HepG2 (cell line): ENCODE measurements at places on chromosomes 2 and 18.

- H3K4me1 ChIP-seq: peaks cover 5% of the 10 kb centered on the region
- no peak overlapping the region for H3K27ac ChIP-seq
- H3K4me3 ChIP-seq: no peak overlapping the region
- H3K36me3 ChIP-seq: no peaks in the 10 kb centered on the region
- DNase-seq: no peak
- no peaks in the 10 kb centered on the region for H3K27me3 ChIP-seq
Observed at GRCh38 chr2:216735086-216735485, 39.7 kb upstream of the IGFBP5 start.

- no peak overlapping the region for H3K27ac ChIP-seq
- peaks cover 40% of the 10 kb centered on the region for H3K4me1 ChIP-seq
- H3K36me3 ChIP-seq: no peaks in the 10 kb centered on the region
Observed at GRCh38 chr2:3597567-3597966, 2.7 kb downstream of the COLEC11 start.

DNA sequence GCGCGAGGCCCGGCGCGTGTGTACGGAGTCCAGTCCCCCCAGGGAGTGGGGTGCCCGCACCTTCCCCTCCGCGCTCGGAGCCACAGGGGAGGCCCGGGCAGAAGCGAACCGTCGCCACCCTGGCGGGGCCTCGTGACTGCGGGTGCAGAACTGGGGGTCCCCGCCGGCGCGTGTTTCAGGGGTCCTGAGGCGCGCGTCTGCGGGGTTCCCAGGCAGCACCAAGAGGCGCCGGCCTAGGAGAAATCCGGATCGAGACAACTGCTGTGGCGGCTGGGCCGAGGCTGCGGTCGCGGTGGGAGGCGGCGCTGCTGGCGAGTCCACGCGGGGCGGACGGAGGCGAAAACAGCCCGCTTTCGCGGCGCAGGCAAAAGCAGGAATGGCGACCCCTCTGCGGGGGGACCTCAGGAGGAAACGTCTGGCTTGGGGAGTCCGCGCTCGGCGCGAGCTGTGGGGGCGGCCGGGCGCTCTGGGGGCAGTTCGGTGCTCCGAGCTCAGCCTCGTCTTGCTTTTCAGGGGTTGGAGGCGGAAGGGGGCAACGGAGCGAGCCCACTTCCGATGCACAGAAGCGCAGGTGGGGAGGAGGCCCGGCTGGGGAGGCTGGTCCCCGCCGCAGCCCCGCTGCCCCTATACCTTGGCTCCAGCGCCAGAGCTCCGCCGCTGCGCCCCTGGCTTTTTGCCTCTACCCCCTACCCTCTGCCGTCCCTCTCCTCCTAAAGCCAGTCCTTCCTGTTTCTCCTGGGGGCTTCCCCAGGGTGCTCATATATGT lies 81.5 kb upstream of the LDLRAD4 start:
- peaks cover 36% of the 10 kb centered on the region for H3K4me1 ChIP-seq
- no peaks in the 10 kb centered on the region for H3K27me3 ChIP-seq
- DNase-seq: no peak
- no peaks in the 10 kb centered on the region for H3K36me3 ChIP-seq
- peak overlapping the region; percentile 98 for H3K4me3 ChIP-seq
- H3K27ac ChIP-seq: peak overlapping the region; percentile 99

DNA sequence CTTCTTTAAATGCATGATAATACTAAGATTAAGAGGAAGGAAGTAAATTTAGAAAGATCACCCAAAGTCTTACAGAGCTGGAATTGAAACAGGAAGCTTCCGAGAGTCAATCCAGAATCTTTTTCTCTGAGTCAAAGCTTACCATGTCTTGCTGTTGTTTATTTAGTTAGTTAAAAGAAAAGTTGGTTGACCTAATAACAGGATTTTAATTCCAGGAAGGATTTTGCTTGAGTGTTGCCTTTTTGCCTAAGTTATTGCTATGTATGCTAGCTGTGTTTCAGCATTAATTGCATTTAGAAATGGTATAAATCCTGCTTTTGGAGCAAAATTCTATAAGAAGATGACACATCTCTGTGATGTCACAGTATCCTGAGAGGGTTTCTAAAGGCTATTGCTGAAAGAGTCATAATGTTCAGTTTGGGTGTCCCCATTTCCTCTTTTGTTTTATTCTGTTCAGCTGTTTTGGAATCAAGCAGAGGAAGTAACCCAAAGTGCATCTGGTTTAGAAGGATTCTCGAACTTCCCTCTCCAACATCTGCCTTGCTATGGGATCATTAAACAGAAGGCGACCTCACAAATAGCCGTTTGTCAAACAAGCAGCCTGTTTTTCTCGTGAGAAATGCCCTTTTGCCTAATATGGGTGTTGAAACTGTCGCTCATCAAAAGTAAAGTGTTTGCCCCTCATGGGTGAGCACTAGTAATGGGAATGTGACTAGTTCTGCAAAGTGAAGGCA lies 271.5 kb upstream of the MMADHC start:
- H3K27me3 ChIP-seq: no peaks in the 10 kb centered on the region
- no peak overlapping the region for H3K27ac ChIP-seq
- no peak overlapping the region for H3K4me3 ChIP-seq
- H3K36me3 ChIP-seq: no peaks in the 10 kb centered on the region
- DNase-seq: no peak

GRCh38 chr2:221515864-221516263 lies 56.2 kb downstream of the EPHA4 start:
- H3K36me3 ChIP-seq: no peaks in the 10 kb centered on the region
- no peak for DNase-seq
- H3K27ac ChIP-seq: no peak overlapping the region
- no peak overlapping the region for H3K4me3 ChIP-seq

GRCh38 chr2:47558116-47558767 lies 155.3 kb downstream of the MSH2 start:
- no peaks in the 10 kb centered on the region for H3K36me3 ChIP-seq
- no peaks in the 10 kb centered on the region for H3K4me1 ChIP-seq
- no peak for DNase-seq
- no peaks in the 10 kb centered on the region; the same call in 2 of the 3 replicates for H3K27me3 ChIP-seq
- H3K4me3 ChIP-seq: no peak overlapping the region
- H3K27ac ChIP-seq: no peak overlapping the region

DNA sequence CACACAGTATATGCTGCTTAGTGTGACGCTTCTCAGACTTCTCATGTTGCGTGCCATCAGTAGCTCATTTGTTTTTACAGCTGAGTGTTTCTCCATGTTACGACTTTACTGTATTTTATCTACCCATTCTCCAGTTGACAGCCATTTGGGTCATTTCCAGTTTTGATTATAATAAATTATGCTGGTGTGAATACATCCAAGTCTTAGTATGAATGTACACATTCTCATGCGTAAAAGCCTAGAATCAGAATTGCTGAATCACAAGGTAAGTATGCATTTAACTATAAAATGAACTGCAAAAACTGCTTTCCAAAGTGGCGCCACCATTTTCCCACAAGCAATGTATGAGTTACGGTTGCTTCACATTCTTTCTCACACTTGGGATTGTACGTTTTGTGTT lies 184.2 kb upstream of the SLC35G4 start:
- H3K4me1 ChIP-seq: no peaks in the 10 kb centered on the region
- H3K4me3 ChIP-seq: no peak overlapping the region
- no peak for DNase-seq
- H3K27ac ChIP-seq: no peak overlapping the region
- H3K36me3 ChIP-seq: no peaks in the 10 kb centered on the region

DNA sequence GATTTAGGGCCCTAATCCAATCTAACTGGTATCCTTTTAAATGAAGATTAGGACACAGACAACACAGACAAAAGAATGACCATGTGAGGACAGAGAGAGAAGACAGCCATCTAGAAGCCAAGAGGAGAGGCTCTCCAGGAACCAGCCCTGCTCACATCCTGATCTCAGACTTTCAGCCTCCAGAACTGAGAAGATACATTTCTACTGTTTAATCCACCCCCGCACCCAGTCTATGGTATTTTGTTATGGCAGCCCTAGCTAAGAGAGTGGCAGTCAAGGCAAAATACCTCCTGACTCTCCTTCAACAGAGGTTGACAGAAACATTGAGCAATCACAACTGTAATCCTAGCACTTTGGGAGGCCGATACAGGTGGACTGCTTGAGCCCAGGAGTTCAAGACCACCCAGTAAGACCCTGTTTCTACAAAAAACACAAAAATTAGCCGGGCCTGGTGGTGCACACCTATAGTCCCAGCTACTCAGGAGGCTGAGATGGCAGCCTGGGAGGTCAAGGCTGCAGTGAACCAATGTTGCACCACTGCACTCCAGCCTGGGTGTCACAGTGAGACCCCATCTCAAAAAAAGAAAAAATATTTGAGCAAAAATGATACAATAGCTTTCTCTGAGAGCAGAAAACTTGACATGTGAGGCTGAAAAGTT lies 34.7 kb downstream of the WDR33 start:
- no peaks in the 10 kb centered on the region for H3K27me3 ChIP-seq
- no peak overlapping the region for H3K4me3 ChIP-seq
- H3K36me3 ChIP-seq: no peaks in the 10 kb centered on the region; the same call in 1 of the 2 replicates
- DNase-seq: peak; percentile 39
- peaks cover 31% of the 10 kb centered on the region for H3K4me1 ChIP-seq

GRCh38 chr2:151799886-151800292 lies 28.3 kb downstream of the ARL5A start:
- peaks cover 34% of the 10 kb centered on the region for H3K36me3 ChIP-seq
- H3K4me1 ChIP-seq: no peaks in the 10 kb centered on the region
- H3K27ac ChIP-seq: no peak overlapping the region
- H3K4me3 ChIP-seq: no peak overlapping the region

DNA sequence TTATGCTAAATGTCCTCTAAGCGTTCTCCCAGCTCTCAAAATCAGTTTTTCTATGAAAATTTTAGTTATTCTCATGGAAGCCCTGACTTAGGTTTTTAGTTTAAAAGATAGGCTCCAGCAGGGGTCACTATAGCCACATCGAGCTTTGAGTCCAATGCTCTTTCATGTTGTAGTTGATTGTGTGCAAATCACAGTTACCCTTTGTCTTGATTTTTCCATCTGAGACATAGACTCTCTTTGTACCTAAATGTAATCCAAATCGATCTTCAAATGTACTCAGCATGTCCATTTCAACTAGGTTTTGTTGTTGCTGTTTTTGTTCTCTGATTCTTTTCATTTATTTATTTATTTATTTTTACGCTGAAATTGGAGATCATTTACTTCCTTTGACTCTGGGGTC lies 26.4 kb upstream of the MSTN start:
- H3K27me3 ChIP-seq: no peaks in the 10 kb centered on the region
- H3K4me3 ChIP-seq: no peak overlapping the region
- no peaks in the 10 kb centered on the region for H3K36me3 ChIP-seq
- DNase-seq: peak; percentile 73

DNA sequence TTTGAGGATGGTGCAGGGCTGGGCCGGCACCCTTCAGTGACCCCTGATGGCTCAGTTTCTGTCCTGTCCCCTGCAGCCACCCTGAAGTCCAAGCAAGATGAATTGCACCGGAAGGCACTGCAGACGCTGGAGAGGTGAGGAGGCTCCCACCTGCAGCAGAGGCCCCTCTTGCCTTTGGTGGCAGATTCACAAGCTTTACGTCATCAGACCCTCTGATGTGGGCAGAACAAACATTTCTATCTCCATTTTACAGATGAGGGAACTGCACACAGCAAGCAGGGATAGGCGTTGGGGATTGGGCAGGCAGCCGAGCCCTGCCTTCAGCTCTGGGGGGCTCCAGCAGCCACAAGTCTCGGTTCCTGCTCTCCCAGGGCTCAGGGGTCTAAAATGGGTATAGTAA lies 107.7 kb upstream of the MCFD2 start:
- DNase-seq: no peak
- no peak overlapping the region for H3K27ac ChIP-seq
- peaks cover 16% of the 10 kb centered on the region for H3K4me1 ChIP-seq
- no peak overlapping the region for H3K4me3 ChIP-seq
- peaks cover 34% of the 10 kb centered on the region for H3K36me3 ChIP-seq
